ENCODE measurements at places on chromosomes 12 and 14. TPM values are rescaled to one million over a fixed set of nuclear protein-coding genes. Genes with fewer than 3 reads are reported as not detected.

DNA sequence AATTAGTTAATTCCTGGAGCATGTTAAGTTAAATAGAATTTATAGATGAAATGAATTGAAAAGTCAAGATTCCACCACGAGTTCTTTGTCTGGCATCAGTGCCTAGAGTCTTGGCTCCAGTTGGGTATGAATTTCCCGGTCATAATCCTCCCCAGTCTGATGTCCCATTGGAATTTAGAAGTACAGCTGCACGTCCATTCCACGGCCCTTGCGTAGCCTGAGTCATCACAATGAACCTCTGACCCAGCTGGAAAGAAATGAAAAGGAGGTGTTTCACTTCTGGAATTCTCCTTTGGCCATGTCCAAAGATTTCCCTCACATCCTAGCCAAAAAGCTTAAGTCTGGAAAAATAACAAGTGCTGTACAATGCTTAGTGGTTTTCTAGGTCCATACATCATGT, 122.7 kb downstream of the KICS2 start:
- DNase-seq = no peak

SMAGP gene
- total RNA-seq = 0.84 TPM

DNA sequence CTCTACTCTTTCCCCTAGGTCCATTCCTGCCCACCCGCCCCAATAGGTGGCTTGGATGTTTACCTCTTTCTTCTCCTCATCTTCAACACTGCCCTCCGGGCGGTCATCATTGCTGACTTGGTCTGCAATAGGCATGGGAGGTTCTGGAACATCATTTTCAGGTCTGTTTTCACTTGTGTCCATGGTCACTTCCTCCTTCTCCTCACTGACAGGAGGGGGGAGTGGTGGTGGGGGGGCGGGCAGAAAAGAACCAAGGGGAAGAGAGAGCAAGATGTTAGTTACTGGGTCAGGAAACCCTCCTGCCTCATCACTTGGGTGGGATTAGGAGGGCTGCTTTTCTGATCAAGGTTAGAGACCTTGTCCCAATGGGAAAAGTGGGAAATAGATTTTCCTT, 12.1 kb upstream of the CDH24 start:
- no peak for DNase-seq

GRCh38 chr14:106134886-106135285, 608.5 kb downstream of the TMEM121 start:
- no peak for DNase-seq

GRCh38 chr14:96309133-96309895, 53.3 kb downstream of the BDKRB1 start:
- no peak for DNase-seq

FAM181A gene
- not detected for total RNA-seq

- no peak for DNase-seq
Measured at GRCh38 chr12:110853836-110854235, 7.0 kb downstream of the CCDC63 start.

FOXG1 gene
- not detected for total RNA-seq

- DNase-seq = no peak
Measured at GRCh38 chr12:52355176-52355575, 12.1 kb downstream of the KRT85 start.

DNA sequence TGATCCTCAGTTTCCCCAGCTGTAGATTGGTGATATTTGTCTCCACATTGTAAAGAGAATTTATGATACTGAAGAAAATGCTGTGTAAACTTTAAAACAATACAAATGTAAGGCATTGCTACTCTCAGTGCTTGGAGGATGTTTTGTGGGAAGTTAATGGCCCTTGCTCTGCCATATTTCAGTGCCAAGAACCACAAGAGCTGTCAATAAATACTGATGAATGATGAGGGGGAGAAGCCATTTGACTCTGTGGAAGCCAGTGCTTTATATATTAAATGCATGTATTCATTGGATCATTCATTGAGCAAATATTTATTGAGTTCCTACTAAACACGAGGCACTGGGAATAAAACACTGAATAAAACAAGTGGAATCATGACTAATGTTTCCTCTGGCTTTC, 30.8 kb downstream of the CACNA1C start:
- no peak for DNase-seq

GRCh38 chr12:49863946-49864797, 21.3 kb upstream of the BCDIN3D start:
- no peak for DNase-seq

DNA sequence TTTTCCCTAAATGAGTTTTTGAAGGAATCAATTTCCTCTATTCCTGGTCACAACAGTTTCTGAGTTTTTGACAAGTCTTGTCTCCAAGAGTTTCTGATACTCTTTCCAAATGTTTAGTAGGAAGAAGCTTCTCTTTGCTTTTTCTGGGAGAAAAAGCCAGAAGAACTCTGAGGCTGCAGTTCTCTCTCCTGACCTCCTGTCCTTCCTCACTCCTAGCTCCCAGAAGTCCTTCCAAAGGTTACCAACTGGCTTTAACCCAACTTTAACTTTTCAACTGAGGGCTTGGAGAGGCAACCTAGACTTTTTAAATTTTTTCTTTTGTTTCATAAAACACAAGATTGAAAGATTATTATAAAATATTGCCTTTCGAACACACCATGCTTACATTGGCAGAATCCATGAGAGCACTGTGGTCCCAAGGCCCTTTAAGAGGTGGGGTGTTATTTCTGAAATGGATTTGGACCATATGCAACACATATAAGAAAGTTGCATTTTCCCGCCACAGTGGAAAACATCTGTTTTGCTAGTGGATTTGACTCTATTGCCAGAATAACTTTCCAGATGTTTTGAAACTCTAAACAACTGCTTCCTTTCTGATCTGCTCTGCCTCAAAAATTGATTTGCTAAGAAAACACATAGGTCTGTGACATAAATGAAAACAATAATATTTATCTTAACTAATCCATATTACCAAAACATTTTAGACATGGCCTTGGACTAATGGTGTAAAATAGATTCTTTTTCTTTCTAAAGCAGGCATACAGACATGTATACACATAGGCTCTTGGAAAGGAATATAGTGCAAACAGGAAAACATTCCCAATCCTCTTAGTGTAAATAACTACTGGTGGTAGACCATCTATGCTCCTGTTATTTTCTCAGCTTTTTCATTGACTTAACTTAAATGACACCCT, 22.3 kb upstream of the EPS8 start:
- no peak for DNase-seq

- no peak for DNase-seq
Measured at GRCh38 chr12:31362759-31363415, 36.9 kb upstream of the SINHCAF start.

- peak; percentile 65 for DNase-seq
Measured at GRCh38 chr12:1122786-1123185, 131.8 kb downstream of the ERC1 start.

DNA sequence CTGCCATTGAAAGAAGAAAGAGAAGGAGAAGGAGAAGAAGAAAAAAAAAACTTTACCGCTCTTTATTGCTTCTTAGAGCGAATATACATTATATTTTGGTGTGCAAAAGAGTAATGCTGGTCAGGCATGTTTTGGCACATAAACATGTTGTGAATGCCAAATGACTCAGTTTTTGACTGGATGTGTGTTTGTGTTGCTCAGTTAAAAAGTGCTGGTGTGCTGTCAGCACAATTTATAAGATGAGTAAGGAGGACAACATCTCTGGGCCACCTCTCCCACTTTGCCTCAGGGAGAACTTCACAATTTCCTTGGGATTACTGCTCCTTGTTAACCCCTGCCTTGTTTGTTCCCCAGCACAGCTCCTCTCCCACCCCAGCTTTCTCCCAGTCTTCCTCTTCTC, 584.8 kb downstream of the ETNK1 start:
- DNase-seq = no peak

- no peak for DNase-seq
Measured at GRCh38 chr14:59811815-59812214, 58.8 kb downstream of the RTN1 start.

GRCh38 chr14:104194016-104194415, 55.6 kb downstream of the KIF26A start:
- no peak for DNase-seq

DNA sequence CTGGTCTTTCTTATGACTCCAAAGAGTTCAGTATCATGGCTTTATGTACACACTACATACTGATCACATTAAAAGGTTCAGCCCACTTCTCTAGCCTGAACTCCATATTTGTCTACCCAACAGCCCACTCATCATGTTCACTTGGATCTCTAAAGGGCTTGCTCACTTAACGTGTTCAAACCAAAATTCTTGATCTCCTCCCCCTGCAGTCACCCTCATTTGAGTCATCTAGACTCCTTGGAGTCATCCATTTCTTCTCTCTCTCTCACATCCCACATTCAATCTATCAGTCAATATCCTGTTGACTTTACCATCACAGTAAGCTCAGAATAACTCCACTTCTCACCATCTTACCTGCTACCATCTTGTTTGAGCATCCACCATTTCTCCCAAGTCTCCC, 148.4 kb upstream of the ARID2 start:
- no peak for DNase-seq

DNA sequence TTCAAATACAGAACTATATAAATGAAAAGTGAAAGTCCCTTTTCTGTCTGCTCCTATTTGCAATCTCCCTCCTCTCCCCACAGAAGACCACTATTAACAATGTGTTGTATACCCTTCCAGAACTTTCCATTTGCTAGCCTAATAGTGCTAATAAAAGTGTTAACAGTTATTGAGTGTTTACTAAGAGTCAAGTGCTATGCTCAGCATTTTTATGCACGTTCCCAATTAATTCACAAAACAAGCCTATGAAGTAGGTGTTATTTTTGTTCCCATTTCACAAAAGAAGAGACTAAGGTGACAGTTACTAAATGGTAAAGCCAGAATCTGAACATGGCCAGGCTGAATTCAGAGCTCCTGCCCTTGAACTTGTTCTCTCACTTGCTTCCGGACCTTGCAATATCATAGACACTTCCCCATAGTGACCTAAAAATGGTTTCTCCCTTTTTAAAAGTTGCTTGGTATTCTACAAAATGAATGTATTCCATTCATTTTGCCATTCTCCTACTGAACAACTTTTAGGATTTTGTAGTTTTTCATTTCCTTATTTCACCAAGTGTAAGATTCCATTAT, 1.6 kb upstream of the PRKAB1 start:
- DNase-seq = no peak

DNA sequence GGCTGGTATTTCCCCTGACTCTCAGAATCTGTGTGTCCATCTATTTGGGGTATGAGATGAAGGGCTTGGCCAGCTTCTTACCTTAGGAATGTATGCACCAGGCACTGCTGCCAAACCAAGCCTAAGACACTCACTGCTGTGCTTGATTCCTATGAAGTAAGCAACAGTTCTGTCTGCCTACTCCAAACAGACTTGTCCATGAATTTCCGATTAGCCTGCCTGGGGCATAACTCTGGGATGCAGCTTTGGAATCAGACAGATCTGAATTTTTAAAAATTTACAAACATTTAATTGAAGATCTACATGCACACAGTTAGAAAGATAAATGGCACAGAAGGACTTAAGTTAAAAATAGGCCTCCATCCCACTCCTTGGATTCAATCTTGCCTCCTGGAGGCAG, 59.5 kb upstream of the JDP2 start:
- no peak for DNase-seq

ISM2 gene
- total RNA-seq = not detected

- no peak for DNase-seq
Measured at GRCh38 chr12:56375598-56376434, 13.2 kb upstream of the APOF start.

ART4 gene
- total RNA-seq = not detected

GPRC5D gene
- not detected for total RNA-seq

HPD gene
- not detected for total RNA-seq

RNF212B gene
- not detected for total RNA-seq

DNA sequence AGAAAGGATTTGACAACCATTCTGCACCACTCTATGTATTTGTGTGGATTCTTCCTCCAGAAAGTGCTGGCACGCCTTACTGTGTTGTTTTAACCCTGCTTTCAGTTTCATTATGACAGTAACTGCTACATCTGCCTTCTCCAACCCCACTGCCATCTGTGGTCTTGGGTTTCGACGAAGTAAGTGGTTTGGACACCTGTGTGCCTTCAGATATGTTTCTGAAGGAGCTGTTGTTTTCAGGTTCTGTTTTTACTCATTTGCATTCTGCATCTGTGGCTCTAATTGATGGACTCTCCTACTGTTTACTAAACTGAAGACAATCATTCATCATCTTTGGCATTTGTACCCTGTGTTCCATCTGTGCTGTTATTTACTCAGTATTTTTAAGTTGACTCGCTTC, 4.1 kb downstream of the TSHR start:
- DNase-seq = peak; percentile 76

DNA sequence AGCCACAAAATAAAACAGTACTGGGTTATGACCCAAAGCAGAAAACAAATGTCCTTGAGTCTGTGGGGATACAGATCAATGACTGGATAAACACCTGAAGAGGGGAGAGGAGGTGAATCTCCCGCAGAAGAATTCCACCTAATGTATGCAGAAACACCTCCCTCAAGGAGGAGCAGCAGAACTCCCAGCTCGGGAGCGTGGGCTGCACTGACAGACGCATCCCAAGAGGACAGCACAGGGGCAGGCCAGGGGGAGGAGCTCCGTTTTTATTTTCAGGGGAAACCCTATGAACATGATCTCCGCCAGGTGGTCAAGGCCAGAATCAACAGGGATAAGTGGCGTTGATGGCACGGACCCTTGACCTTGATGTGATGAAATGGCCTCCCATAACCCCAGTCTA, 41.8 kb upstream of the PPP2R5C start:
- no peak for DNase-seq

Measured in CD8-positive, alpha-beta memory T cell (primary cell).